ENCODE measurements at places on chromosomes 2 and 18.
A peak's percentile ranks its signal among the peaks of the same experiment; 100 is the strongest.

GRCh38 chr2:171921970-171922229 is 361 bp upstream of the HAT1 start:
- no peak for DNase-seq

- DNase-seq = no peak
Observed at GRCh38 chr2:46306330-46306751, 9.1 kb downstream of the EPAS1 start.

- no peak for DNase-seq
Observed at GRCh38 chr2:187594801-187595200, 40.6 kb upstream of the TFPI start.

DNA sequence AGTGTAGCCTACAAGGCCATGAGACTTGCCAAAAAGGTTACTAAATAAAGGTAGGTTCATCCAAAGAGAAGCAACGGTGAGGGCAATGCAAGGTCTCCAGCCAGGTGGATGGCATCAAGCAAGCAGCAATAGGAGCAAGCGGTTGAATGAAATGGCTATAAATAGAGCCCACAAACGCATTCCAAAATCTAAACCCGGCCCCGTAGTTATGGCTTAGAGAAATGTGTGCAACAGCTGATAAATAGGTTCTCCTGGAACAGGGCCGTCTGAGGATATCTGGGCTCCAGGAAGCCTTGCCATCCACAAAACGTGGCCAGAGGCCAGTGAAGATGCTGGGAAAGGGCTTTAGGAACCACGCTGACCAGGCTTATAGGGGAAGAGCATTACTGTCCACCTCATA is 146.1 kb upstream of the PID1 start:
- DNase-seq = no peak

GRCh38 chr18:4319738-4320677 is 135.1 kb downstream of the DLGAP1 start:
- peak; percentile 6 for DNase-seq

DNA sequence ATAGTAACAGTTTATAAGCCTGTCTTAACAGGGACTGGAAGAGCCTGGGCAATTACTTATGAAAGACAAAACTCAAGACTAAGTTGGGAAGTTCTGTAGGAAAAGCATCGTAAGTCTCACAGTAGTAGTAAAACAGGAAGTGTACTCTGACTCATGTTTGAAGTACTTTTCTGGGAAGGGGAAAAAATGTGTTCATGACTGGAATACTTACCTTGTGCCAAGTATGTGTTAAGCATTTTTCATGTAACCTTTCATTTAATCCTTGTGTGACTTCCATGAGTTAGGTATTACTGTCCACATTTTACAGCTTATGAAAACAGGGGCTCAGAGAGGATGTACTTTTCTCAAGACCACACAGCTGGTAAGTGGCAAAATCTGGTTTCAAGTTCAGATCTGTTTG is 13.7 kb upstream of the SKOR2 start:
- no peak for DNase-seq

- no peak for DNase-seq
Observed at GRCh38 chr2:178324077-178324476, 126.9 kb downstream of the PRKRA start.

All from right kidney (tissue), 9 donors.